Lower lobe of right lung (tissue), 2 donors: ENCODE measurements at places on chromosomes 6 and 20.

DNA sequence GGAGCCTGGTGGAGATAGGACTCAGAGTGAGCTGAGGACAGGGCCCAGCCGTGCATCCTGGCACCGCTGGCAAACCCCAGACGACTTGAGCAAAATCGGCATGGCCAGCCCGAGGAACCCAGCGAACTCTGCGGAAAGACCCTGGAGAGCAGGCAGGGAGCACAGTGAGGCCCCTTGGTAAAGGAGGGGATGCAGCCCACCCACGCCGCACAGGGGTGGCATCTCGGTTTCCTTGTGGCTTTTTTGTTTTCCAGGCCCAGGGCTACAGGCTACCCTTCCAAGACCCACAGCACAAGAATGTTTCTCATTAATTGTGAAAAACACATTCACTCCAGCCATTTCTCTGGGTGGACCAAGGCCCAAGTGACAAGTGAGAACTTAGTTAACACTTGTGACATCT, 71.4 kb downstream of the BMP7 start:
- no peak for DNase-seq

DNA sequence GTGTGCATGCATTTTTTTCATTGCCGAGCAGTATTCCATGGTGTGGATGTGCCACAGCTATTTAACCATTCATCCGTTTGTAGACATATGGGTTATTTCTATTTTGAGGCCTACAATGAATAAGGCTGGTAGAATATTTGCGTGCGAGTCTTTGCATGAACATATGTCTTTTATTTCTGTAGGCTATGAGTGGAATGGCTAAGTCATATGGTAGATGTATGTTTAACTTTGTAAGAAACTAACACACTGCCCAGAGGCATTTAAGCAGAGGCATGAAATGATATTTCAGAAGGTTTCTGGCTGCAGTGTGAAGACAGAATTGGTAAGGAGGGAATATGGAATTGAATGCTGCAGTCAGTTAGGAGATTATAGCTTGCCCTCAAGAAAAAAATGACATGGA, 457.4 kb upstream of the CDH4 start:
- DNase-seq: no peak

GRCh38 chr6:166784691-166785090, 157.6 kb upstream of the RPS6KA2 start:
- DNase-seq: no peak

GRCh38 chr6:168169624-168170023, 90.6 kb upstream of the FRMD1 start:
- DNase-seq: no peak
